NCI-H187 treated with DMSO at 0.1 percent for 48 hours (cell line): ENCODE measurements at places on chromosomes 7 and 10.

- DNase-seq, result no peak
Measured at GRCh38 chr10:128896116-128896795, 570.8 kb upstream of the MGMT start.

DNA sequence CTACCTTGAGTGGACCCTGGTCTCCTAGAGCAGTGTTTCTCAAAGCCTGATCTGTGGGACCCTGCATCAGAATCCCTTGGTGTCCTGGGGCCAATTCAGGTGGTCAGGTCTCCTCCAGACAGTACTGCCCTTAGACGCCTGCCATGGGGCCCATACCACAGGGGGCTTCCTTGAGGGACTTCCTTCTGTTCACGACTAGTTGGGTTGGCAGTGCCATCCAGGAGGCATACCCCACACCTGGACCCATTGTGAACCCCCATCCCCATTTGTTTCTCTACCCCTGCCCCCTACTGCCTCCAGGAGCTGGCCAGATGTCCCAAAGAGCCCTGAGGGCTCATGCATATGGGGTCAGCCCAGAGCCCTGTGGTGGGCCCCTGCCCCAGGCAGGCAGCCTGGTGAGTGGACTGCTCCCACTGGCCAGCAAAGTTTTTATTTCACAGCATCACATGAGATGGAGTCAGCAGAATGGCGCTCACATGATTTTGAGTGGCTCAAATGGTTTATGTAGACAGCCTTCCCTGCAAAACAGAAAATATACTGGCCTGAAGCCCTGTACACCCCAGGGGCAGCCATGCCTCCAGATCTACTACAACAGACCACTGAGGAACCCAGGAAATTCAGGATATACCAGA, 259.9 kb upstream of the ZMIZ1 start:
- DNase-seq, result no peak

DNA sequence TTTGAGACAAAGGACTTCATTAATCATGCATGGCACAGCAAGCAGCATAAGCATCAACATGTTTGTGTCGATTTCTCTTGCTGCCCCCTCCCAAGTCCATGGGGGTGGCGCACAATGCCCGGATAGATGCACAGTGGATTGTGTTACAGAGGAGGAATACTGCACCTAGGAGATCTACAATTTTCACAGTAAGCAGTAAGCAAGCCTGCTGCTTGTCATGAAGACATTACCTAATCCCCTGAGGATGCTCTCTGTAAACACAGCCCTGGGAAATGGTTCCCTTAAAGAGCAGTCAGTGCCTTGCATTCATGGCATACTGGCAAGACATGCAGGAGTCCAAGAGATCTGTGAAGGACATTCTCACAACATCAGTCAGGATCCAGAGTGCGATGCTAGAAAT, 137.7 kb downstream of the ETV1 start:
- peak; percentile 66 for DNase-seq

- no peak for DNase-seq
Measured at GRCh38 chr7:132379292-132379691, 197.0 kb downstream of the PLXNA4 start.

GRCh38 chr7:102080434-102081243, 206.0 kb upstream of the SH2B2 start:
- DNase-seq, result no peak

DNA sequence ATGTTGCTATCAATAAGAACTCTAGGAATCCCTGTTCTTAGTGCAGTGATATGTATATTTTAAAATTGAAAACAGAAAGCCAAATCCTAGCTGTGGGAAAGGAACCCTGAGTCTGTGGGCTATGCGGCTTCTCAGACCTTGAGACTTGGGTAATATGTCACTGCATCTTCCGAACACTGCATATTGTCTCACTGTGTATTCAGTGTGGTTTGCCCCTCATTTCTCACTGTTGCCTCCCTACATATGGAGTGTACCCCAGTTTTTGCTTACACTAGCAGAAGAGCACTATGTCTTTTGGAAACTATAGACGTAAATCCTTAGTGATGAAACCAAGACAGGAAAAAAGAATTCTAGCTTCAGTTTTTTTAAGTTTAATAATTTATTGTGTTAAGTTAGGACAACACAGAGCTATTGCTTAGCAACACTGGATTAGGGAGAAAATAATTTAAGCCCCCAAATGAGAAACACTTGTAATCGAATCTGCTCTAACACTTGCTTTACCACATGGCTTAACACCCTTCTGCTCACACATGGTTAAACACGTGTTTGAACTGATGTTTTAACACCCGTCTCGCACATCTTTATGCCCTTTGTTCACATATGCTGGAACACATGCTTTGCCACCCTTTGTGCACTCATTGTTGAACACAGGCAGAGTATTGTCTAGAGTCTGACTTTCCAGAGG, 251.3 kb downstream of the VTI1A start:
- no peak for DNase-seq

DNA sequence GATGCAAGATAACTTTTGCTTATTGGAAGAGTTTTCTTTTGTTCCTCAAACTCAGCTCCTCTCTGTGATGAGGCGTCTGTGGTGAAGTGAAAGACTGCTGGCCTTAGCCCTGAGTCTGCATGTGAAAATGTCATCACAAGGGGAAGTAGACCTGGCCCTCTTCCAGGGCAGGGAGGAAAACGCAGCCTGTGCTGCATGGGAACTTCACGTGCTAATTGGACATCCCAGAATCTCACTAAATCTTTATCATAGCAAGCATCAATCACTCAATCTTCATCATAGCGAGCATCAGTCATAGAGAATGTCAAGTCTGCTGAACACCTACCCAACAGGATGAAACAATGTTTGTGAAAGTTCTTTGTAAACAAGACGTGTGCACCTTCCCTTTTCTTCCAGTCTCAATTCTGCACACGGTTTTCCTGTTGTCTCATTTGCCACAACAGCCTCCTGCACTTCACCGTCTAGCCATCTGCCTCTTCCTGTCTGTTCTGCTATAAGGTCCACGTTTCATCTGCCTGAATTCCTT, 314.6 kb downstream of the FRMD4A start:
- no peak for DNase-seq

- no peak for DNase-seq
Measured at GRCh38 chr7:157568106-157568769, 231.4 kb downstream of the DNAJB6 start.

DNA sequence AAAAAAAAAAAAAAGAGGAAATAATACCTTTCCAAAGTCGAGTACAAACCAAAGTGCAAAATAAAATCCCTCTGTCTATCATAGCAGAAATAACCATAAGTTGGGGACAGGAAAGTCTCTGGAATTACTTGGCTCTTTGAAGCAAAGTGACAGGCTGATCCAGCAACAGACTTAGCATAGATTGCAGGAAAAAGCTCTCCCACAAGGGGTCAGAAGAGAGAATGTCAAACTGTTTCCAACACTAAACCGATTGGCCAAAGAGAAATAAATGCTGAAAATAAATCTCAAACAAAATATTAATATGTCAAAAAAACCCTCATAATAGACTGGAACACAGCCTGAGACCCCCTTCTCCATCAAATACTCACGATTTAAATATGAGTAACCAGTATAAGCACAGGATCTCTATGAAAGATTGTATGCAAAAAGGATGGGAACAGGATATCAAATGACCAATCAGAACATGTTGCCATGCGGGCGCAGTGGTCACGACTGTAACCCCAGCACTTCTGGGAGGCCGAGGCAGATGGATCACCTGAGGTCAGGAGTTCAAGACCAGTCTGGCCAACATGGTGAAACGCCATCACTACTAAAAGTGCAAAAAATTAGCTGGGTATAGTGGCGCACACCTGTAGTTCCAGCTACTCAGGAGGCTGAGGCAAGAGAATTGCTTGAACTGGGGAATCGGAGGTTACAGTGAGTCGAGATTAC, 1000.7 kb upstream of the LRRN3 start:
- no peak for DNase-seq

DNA sequence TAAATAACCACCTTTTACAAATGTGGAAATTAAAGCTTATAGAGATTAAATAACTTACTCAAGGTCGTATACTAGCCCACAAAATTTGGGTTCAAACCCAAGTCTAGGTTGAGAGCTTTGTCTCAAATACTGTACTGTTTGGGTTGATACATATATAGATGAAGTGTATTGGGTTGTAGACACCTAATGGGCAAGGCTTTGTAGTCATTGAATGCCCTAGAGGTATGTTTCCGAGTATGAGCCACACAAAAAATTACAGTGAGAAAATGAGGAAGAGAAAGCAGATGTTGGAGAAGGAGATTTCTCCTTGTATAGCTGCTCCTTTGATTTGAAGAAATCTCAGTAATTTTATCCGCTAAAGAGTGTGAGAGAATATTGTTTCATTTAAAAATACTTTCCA, 60.6 kb downstream of the C1GALT1 start:
- no peak for DNase-seq

GRCh38 chr7:39421251-39421650, 145.0 kb upstream of the YAE1 start:
- DNase-seq, result no peak

DNA sequence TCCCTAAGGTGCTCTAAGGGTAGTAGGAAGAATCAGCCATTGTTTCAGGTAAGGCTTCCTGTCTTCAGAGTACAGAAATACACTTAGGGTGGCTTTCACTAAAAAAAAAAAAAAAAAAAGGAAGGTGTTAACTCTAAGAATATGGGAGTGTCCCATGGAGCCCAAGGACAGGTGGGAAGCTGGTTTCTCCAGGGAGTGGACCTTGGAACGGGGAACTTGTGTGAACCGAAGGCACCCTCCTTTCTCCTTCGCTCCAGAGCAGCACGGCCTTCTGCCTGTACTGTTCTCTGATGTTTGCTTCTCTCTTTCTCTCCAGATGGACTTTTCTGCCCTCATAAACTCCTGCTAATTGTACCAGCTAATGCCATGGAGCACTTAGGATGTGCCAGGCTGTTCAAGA, 6.2 kb downstream of the OPALIN start:
- no peak for DNase-seq

DNA sequence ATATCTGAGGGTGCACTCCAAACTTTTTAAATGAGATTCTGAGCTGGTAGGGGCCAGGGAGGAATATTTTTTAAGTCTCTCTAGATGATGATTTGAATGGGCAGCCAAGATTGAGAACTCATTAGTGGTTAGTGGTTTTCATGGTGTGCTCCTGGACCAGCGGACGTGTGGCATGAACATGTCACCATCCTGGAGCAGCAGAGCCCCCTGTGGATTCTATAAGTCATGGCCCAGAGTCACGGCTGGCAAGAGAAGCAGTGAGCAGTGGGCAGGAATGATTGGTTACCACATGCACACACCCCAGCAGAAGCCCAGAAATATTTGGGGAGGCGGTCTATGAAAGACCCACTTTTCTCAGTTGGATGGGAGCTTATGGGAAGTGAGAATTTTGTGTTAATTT, 21.2 kb upstream of the UCN3 start:
- no peak for DNase-seq

DNA sequence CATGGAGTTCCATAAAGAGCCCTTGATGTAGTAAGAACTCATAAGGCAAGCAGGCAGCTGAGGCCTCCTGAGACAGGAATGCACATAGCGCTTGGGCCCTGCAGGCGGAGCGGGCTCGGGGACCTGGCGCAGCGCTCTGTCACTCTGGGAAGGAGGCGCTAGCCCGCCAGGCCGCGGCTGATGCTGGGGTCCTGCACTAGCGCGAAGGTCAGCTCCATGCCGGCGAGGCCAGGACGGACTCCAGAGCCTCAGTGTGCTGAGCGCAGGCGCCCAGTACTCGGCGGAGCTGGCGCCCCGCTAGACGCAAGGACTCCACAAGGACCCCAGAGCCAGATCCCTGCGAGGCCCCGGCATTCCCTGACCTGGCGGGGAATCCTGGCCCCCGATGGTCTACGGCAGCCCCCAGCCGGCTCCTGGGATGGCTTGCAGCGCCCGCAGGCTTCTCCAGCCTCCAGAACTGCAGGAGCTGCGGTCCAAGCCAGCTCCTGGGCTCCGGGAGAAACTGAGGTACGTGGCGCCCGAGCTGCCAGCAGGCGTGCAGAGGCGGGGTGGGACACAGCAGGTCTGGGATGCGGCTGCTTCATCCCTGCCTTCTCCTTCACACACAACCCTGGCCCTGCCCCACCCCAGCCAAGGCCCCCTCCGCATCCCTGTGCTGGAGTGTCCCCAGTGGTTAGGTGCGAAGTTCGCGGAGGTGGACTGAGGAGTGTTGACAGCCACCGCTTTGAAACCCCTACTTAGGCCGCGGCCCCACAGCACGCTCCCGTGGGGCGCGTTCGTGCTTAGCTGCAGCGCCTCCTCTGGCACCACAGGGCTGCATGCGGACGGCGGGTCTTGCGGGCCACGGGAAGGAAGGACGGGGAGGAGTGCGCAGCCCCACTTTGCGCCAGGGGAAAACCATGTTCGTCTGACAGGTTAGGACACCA, 761.5 kb upstream of the POM121L12 start:
- no peak for DNase-seq

DNA sequence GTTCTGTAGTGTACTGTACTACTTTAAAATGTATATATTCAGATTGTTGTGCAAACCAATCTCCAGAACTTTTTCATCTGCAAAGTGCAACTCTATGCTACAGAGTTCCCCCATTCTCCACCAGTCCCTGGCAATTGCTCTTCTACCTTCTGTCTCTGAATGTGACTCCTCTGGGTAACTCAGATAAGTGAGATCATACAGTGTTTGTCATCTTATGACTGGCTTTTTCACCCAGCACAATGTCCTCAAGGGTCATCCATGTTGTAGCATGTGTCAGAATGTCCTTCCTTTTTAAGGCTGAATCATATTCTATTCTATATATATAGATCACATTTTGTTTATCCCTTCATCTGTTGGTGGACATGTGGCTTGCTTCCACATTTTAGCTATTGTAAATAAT, 10.8 kb downstream of the SLIT1 start:
- DNase-seq, result no peak

DNA sequence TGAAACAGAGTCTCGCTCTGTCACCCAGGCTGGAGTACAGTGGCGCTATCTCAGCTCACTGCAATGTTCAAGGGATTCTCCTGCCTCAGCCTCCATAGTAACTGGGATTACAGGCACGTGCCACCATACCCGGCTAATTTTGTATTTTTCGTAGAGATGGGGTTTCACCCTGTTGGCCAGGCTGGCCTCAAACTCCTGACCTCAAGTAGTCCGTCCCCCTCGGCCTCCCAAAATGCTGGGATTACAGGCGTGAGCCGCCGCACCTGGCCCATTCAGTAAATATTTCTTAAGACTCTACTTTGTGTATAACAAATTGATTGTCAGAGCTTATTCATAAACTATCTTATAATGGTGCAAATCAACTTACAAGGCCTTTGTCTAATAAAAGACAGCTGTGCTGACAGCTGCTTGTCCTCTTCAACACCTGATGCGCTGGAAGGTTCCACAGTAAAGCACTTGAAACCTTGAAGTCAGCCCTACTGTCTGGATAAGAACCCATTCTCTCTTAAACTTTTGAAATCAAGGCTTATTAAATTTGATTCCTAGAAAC, 14.7 kb downstream of the ECHDC3 start:
- no peak for DNase-seq

- DNase-seq, result no peak
Measured at GRCh38 chr7:77457779-77458178, 41.6 kb upstream of the GSAP start.

- DNase-seq, result no peak
Measured at GRCh38 chr7:12584930-12585329, 14.4 kb downstream of the SCIN start.

GRCh38 chr7:135168489-135169140, 1.9 kb downstream of the CYREN start:
- no peak for DNase-seq

- no peak for DNase-seq
Measured at GRCh38 chr7:116949941-116950801, 3.1 kb upstream of the ST7 start.

- no peak for DNase-seq
Measured at GRCh38 chr7:14773729-14774271, 128.8 kb downstream of the DGKB start.
